Stimulated activated CD8-positive, alpha-beta memory T cell treated with anti-CD3 and anti-CD28 coated beads, Interleukin-4, amount 100 ng/mL, for 48 hours (primary cell): ENCODE measurements at places on chromosomes 11 and 22.
A peak's percentile ranks its signal among the peaks of the same experiment; 100 is the strongest.

GRCh38 chr11:20002312-20003216 is 157.7 kb downstream of the DBX1 start:
- no peak for DNase-seq

- DNase-seq = no peak
Measured at GRCh38 chr22:30016596-30016995, 63.7 kb upstream of the HORMAD2 start.

GRCh38 chr11:69883292-69884255 is 64.4 kb upstream of the FGF3 start:
- no peak for DNase-seq

DNA sequence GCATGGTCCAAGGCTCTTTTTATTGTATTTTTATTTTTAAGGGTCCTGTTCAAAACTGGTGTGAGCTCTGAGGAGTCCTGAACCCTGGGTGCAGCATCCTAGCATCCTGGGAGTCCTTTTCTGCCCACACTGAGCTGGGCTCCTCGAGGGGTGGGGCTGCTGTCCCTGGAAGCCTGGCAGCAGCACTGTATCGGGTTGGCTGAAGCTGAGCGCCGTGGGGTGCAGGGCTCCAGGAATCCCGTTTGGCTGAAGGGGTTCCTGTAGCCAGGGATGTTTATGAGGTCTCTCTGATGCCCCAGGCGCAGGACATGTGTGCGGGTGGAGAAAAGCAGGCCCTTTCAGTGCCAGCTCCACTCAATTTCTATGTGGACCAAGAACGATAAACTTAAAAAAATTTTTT is 95.4 kb downstream of the MPPED1 start:
- no peak for DNase-seq

DNA sequence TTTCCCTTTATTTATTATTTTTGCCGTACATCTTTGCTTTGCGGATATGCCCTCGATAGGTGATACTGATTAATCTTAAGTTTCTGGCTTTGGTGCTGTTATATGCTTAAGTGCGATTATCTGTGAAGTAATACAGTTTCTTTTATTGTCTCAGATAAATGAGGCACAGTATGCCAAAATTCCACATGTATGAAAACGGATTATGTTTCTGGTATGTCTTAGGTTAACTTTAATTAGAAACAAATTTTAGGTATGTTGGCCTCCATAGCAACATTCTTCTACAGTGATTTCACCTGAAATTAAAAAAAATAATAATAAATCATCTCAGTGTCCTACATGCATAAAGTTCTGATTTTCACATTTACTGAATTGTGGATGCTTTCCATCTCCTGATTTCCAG is 119.2 kb downstream of the ARHGAP42 start:
- no peak for DNase-seq

DNA sequence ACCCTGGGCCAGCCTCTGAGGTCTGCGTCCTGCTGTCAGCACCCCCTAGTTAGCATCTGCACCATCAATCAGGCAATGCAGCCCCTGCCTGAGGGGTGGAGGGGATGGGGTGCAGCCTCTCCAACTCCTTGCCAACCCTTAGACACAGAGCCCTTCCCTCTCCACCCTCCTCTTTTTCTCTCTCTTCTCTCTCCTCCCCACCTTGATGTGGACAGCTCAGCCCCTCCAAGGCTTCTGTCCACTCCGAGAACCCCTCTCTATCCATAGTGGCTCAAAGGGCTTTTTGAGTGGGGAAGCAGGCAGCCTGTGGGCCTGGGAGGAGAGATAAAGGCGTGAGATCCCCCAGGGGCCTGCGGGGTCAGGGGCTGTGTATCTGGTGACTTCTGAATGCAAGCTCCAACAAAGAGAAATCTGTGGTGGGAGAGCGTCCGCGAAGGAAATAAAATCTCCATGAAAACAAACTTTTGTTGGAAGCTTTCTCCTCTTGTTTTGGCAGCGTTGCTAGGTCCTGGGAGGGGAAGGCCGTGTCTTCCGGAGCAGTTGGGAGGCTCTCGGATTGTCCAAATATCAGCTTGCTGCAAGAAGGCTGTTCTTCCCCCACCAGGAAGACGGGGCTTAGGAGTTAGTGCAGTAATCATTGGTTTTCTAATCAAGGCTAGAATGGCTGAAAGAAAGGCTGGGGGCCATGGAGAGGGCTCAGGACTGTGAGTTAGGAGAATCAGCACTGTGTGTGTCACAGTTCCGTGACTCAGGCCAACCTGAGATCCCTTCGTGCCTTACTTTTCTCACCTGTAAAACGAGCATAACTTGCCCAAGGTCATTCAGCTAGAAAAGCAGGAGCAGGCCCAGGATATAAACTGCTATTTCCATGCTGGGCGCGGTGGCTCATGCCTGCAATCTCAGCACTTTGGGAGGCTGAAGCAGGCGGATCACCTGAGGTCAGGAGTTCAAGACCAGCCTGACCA is 50.3 kb downstream of the PKNOX2 start:
- DNase-seq = no peak

DNA sequence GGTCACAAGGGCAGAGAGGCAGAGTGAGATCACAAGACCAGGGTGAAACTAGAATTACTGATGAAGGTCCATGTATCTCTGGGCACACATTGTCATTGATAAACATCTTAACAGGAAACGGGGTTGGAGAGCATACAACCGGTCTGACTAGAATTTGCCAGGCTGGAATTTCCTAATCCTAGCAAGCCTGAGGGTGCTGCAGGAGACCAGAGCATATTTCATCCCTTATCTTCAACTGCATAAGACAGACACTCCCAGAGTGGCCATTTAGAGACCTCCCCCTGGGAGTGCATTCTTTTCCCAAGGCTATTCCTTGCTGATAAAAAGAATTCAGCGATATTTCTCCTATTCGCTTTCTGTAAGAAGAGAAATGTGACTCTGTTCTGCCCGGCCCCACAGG is 84.6 kb upstream of the IZUMO1R start:
- no peak for DNase-seq

- no peak for DNase-seq
Measured at GRCh38 chr11:34546511-34547209, 33.1 kb upstream of the ELF5 start.

DNA sequence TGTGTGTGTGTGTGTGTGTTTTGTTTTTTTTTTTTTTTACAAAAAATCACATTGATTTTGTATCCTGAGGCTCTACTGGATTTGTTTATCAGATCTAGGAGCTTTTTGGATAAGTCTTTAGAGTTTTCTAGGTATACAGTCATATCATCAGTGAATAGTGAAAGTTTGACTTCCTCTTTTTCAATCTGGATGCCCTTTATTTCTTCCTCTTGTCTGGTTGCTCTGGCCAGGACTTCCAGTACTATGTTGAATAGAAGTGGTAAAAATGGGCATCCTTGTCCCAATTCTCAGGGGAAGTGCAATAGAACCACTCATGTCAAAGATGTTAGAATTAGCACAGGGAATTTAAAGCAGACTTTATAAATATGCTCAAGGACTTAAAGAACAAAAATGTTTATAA is 32.6 kb upstream of the PRDM11 start:
- no peak for DNase-seq

DNA sequence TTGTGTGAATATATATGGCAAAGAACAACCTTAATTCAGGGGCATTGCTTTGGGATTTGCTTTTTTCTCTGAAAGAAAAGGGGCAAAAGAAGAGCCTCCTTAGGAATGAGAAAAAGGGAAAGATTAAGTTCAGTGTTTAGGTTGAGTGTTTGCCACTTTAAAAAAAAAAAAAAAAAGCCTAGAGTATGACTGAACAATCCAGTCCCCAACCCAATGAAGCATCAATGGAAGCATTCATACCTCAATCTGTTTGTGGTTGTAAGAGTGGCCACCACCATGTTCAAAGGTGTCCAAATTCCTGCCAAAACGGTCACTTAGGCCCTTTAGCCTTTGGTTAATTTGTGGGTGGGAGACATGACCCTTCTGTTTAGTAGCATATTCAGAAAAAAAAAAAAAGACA is 260.6 kb downstream of the SOX6 start:
- no peak for DNase-seq

- DNase-seq = no peak
Measured at GRCh38 chr22:32661737-32662586, 139.5 kb upstream of the TIMP3 start.

- DNase-seq = no peak
Measured at GRCh38 chr11:68251765-68252164, 20.0 kb downstream of the C11orf24 start.

DNA sequence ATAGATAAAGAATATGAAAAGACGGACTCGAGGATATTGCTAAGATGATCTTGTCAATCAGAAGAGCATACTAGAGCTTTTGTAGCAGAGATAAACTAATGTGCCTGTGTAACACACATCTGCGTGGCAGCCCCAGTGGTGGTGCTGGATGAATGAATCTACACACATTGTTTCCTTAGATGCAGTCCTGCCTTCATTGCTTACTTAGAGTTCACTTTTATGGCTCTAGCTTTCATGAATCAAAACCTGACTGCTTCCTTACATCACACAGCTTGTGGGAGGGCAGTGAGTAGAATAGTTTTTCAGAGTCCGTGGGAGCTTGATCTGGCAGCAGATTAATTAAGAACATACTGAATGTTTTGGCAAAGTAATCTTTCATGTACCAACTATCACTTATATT is 83.7 kb downstream of the EXT2 start:
- no peak for DNase-seq

- no peak for DNase-seq
Measured at GRCh38 chr11:68361702-68362101, 49.3 kb downstream of the LRP5 start.

- peak; percentile 21 for DNase-seq
Measured at GRCh38 chr11:44624761-44625221, 59.3 kb downstream of the CD82 start.

- DNase-seq = no peak
Measured at GRCh38 chr22:18071968-18072310, 5.9 kb upstream of the PEX26 start.

DNA sequence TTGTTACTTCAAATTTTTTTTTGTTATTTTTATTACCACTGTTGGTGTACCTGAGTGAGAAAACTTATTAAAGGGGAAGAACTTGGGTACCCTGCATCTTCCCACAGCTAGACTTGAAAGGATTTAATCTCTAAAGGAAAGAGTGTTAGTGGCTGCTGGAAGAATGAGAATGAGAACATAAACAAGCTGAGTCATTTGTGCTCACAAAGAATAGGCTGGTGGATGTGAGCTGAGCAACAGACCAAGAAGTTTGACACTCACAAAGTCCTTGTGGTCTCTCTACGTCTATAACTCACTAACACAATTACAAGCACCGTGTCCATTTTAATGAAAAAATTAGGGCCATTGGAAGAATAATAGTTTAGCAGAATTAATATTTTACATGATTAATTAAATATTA is 217.6 kb upstream of the ANO5 start:
- no peak for DNase-seq

GRCh38 chr11:60984636-60985035 is 13.2 kb downstream of the CD6 start:
- DNase-seq = no peak

DNA sequence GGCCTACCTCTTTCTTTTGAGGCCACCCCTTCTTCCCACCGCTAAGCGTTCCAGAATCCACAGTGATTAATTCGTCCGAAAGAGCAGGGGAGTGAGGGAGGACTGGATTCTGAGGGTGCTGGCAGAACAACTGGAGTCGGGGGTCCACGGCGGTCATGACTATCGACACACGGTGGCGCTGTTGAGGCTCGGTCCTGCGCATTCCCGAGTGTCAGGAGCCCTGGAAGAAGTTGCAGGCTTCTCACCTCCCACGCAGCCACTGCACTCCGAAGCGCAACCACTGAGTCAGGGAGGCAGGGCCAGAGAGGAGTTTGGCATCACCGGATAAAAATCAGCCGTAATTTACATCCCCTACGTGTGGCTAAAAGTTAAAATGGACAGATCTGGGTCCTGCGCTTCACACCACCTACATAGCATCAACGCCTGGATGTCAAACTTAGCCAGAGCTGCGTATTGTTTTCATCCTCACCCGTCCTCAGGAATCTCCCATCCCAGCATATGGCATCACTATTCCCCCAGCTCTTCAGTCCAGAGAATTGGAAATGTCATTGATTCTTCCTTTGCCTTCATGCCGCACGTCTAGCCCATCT is 10.7 kb upstream of the CTSF start:
- peak; percentile 94 for DNase-seq

DNA sequence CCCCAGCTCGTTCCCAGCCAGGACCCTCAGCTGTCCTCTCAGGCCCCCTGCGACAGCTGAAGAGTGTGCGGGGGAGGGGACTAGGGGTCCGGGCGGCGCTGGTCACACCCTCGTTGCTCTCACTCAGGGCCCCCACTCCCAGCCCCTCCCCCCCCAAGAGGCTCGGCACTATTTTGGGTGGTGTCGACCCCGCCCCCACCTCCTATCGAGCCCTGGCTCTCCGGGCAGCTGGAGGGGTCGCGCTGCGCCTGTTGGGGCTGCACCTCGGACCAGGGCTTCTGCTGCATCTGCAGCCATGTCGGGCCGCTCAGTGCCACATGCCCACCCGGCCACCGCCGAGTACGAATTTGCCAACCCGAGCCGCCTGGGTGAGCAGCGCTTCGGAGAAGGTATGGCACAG is at the start of gene HSPB2:
TSS of gene HSPB2 (plus strand) at position 200 of the 400 bp plus-strand sequence. CDS start at position 296, 96 bp downstream.
- no peak for DNase-seq

- DNase-seq = no peak
Measured at GRCh38 chr11:8341996-8342395, 78.3 kb upstream of the LMO1 start.

DNA sequence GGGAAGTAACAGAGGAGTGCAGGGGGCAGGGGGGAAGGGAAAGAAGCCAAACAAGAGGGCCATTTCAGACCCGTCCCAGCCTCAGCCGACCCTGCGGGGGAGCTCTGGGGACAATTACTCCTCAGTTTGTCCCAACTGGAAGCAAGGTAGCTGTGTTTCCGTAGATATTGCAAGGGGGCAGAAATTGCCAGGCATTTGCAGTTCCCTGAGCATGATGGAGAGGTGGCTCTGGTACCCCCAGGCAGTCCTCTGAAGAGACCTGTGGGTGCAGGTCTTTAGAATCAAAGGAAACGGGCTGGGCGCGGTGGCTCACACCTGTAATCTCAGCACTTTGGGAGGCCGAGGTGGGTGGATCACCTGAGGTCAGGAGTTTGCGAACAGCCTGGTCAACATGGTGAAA is 13.8 kb upstream of the JAM3 start:
- peak; percentile 18 for DNase-seq

DNA sequence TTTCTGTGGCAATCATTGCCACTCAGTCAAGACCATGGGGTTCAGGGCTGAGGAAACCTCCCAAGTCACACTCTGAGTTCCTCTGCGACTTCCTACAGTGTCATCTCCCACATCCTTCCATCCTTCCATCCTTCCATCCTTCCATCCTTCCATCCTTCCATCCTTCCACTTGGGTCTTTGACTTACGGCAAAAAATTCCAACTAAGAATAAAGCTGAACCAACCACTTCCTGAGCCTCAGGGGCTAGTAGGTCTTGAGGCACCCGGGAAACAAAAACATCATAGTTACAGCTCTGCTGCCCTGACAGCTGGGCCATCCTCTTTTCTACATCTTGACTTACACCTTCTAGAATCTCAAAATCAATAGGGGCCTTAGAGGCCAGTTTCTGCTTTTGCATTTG is 32.1 kb downstream of the EHF start:
- DNase-seq = no peak

DNA sequence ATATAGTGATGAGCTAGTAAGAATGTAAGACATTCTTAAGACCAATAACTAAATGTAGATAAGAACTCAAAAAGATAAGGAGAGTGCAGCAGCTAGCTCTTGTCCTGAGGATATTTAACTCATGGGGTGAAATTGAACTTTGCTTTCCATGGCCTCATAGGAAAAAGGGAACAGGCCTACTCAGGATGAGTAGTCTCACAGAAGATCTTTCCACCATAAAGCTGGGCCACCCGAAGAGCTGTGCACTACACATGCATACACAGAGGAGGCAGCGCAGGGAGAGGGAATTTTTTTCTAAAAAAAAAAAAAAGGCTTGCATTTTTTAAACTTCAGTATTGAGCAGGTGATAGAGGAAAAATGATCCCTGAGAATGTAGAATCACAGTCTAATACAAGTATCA is 59.9 kb upstream of the CFAP300 start:
- DNase-seq = no peak
